ENCODE measurements at places on chromosomes 5 and 9.
A peak's percentile ranks its signal among the peaks of the same experiment; 100 is the strongest.

GRCh38 chr5:78972654-78973428 lies 12.3 kb downstream of the ARSB start:
- DNase-seq, result no peak

GRCh38 chr5:163661360-163661759 lies 155.9 kb downstream of the MAT2B start:
- DNase-seq, result no peak

GRCh38 chr9:131677049-131677443 lies 62.8 kb downstream of the RAPGEF1 start:
- no peak for DNase-seq

- DNase-seq, result no peak
Observed at GRCh38 chr9:74644023-74644422, 146.9 kb downstream of the RORB start.

GRCh38 chr5:61904730-61905129 lies 401.3 kb upstream of the KIF2A start:
- no peak for DNase-seq

DNA sequence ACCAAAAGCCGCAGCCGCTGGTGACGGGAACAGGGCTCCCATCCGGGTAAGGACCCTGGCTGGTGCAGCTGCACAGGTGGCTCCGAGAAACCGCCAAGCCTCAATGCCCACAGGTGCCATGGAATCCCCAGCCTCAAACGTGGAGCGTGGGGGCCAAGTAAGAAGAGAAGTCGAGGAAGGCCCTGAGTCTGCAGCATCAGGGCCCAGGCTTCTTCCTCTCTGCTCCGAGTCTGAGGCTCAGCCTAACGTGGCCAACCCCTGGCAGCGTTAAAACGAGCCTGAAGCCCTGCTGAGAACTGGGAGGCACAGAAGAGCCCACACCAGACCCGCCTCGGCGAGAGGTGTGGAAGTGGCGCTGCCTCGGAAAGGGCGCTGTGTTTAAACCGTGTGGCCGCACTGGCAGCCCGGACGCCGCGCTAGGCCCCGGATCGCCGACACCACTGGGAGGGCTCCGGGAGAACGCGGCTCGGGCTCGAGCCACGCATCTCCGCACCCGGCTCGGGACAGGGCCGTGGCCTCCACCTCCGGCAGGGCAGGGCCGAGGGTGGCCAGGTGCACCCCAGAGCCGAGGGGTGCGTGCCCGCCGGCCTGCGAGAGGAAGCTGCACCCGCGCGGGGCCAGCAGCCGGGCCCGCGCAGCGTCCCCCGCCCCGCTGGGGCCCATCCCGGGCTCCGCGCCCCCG lies 730 bp downstream of the ZMYND19 start:
- DNase-seq, result no peak

GRCh38 chr9:135023088-135023785 lies 64.2 kb upstream of the OLFM1 start:
- DNase-seq, result peak; percentile 87

GRCh38 chr9:94145640-94146039 lies 61.4 kb downstream of the PTPDC1 start:
- DNase-seq, result no peak

GRCh38 chr5:78781611-78782286 lies 133.2 kb upstream of the LHFPL2 start:
- no peak for DNase-seq

DNA sequence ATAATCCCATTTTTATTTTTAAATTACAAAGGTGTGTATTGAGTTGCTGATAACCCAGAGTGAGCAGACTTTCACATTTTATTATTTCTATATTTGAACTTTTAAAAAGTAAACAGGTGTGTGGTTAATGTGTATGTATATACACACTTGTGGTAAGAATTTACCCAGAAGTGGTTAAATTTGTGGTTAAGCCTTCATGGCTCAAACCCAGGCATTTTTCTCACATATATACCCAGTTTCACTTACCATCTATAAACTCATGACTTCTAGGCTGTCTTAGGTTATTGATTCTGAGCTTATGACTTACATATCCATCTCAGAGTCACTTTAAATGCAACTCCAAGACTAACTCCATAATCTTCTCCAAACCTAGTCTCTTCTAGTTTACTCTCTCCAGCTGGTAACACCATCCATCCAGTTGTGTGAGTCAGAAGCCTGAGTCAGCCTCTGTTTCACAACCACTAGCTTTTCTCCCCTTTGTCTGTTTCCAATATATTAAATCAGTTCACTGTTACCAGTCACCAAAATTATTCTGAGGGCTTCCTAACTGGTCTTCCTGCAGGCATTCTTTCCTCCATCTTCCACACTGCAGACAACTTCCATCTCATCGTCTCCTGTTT lies 20.2 kb downstream of the ZBED3 start:
- no peak for DNase-seq

GRCh38 chr5:159552751-159553150 lies 222.5 kb upstream of the IL12B start:
- no peak for DNase-seq

DNA sequence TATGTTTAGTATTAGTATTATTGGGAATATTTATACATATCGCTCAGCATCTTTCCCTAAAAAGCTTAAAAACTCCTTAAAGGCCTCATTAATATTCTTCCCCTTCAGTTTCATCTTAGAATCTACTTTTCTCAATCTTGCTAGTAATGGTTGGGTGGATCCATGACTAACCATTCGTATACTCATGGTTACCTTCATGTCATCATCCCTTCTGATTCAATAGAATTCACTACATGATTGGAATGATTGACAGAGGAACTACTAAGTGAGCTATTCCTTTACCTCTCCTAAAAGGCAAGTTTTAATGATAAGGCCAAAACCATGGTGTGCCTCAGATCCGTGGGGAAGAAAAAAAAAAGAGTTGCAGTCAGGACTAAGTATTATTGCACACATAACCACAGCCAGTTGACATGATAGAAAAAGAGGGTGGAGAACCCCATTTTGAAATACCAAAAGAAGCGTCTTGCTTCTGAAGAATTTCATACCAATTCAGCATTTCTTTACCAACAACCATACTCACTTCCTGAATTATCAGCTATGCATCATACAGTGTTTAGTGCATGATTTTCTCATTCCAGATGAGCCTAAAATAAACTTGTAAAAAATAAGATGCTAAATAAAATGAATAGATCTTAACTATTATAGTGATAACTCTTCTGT lies 624.6 kb downstream of the PDE4D start:
- DNase-seq, result no peak

GRCh38 chr5:144549580-144549979 lies 378.9 kb downstream of the KCTD16 start:
- DNase-seq, result no peak

GRCh38 chr5:172891716-172892421 lies 57.8 kb downstream of the ERGIC1 start:
- no peak for DNase-seq

- no peak for DNase-seq
Observed at GRCh38 chr9:81244631-81245030, 444.7 kb downstream of the TLE1 start.

DNA sequence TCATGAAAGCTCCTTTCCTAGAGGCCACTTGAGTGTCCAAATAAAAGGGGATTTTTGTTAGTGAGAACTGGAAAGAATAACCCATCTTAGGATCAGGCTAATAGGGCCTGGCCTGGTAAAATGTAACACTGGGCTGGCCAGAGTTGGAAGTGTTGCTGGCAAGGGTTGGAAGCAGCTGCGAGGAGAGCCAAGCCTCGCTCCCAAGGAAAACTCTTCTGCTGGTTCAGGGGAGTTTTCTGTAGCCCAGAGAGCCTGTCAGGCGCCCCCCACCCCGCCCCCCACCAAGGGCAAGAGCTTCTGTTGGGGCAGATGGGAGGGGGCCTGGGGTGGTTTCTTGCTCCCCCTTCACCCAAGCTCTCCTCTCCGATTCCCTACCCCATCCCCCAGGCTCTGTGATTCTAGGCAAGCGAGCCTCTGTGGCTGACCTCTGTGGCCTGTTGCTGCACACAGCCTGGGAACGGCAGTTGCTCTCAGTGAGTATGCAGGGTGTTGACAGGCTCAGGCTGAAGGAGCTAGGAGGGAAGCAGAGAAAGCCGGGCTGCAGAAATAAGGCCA lies 547.8 kb downstream of the CCDC171 start:
- no peak for DNase-seq

DNA sequence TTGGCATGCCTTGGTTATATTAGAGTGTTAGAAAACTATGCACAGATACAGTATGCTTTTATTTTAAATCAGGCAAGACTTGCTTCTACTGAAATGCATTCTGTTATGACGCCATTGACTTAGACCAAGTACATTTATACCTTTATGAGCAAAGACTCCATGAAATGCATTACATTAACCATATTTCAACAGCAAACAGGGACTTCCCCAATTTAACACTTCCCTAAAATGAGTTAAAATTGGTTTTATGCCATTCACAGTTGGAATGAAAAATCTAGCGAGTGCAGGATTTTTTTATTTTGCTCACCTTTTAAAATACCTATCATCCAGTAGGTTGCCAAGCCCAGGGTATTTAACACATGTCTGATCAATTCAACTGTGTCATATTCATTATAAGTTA lies 272.1 kb upstream of the IZUMO3 start:
- DNase-seq, result no peak

DNA sequence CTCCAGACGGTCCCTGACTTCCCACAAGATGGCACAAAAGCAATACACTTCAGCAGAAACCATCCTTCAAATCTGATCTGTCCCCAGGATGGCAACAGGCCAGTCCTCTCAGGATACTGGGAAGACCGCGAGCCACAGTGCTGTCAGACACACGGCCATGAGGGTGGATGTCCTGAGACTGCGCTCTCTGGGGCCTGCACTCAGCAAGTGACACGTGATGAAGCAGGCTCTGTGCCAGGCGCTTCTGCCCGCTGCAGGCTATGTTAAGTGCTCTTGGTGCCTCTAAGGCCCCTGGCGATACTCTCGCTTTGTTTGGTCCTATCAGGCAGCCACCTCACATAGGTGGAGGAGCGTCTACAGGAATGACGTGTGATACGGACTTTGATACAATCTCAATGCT lies 7.1 kb downstream of the BRD9 start:
- DNase-seq, result no peak

DNA sequence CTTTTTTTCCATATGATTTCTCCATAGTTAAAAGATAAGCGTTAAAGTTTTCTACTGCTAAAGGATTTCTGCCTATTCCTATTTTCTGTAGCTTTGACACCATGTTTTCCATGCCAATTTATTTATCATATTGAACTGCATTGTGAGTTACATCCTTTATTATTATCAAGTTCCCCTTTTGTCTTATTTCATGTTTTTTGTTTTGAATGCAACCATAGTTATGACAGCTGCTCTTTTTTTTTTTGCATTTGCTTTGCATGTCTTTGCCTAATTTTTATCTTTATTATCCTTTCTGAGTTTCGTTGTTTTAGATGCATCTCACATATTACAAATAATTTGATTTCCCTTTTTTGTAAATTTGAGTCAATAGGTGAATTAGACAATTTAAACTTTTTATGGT lies 161.5 kb downstream of the DEPDC1B start:
- DNase-seq, result no peak

GRCh38 chr5:161889971-161890370 lies 42.1 kb downstream of the GABRA1 start:
- no peak for DNase-seq

DNA sequence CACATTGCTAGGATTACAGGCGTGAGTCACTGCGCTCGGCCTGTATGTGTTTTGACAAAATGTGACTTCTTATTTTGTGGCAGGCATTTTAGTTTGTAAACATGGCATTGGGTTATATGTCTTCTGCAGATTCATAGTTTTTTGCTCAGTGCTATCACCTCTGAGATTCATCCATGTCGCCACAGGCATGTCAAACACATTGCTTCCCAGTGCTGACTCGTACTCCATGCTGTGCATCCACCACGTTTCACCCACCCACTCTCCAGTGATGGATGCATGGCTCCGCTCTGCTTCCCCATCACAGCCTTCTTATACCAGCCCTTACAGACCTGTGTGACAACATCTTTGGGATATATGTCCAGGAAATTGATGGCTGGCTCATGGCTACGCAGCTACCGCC lies 158.8 kb downstream of the GAS1 start:
- DNase-seq, result no peak

DNA sequence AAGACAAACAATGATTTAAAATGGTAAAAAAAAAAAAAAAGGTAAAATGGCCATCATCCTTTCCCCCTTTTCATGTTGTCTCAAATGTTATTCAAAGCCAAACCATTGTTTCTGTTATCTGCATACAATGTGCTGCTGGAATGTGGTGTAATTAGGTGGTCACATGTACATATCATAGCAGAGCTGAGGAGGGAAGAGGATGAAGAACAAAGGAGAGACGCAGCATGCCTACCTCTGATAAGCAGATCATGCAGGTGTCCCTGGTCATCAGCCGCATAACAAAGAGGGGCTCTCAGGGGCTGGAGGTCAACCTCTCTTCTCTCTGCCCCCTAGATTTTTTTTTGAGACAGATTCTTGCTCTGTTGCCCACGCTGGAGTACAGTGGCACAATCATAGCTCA lies 141.0 kb downstream of the CARTPT start:
- DNase-seq, result no peak

DNA sequence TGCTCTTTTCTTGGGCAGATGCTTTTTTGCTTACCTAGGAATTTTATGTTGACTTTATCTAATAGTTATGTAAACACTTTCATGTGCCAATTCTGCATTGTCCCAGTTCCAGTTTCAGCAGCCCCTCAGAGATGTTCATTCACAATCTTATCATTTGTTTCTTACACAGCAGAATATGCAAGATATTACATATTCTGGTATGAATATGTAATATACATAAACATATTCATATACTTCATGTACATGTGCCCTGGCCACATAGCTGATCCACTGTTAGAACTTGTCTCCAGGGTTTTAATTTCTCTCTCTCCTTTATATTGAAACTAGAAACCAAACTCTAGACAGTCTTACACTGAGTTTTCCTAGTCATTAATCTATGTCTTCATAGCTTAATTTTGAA lies 90.2 kb upstream of the PARP8 start:
- DNase-seq, result no peak

GRCh38 chr9:15617782-15618181 lies 64.9 kb downstream of the CCDC171 start:
- no peak for DNase-seq

GRCh38 chr9:751137-752051 lies 90.1 kb upstream of the DMRT1 start:
- no peak for DNase-seq

GRCh38 chr9:129473523-129474244 lies 147.2 kb downstream of the C9orf50 start:
- DNase-seq, result no peak

DNA sequence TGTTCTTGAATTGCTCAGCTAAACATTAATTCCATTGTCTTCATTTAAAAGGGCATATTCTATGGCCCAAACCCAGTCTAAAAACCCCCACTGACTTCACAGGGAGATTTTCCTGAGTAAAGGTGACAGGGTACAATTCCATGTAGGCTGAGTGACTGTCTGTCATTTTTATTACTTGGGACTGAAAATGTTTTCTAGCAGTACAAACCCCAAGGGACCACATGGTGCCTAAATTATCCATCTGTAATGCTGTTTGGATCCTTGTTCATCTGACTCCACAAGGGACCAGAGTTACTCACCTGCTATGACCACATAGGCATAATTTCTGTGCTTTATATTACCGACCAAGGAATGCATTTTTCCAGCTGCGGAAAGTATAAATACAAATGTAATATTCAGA lies 349.1 kb downstream of the ZNF608 start:
- DNase-seq, result no peak

GRCh38 chr9:130854835-130855234 lies 19.8 kb downstream of the ABL1 start:
- no peak for DNase-seq

GRCh38 chr5:139740138-139740991 lies 55.2 kb upstream of the PSD2 start:
- DNase-seq, result no peak
